ENCODE measurements at places on chromosomes 12 and 14. TPM values are rescaled to one million over a fixed set of nuclear protein-coding genes. Genes with fewer than 3 reads are reported as not detected.

GRCh38 chr12:123532808-123533649, 490 bp downstream of the RILPL1 start:
- H3K4me3 ChIP-seq = peak overlapping the region; percentile 78
- H3K27ac ChIP-seq = peak overlapping the region; percentile 69
- no peak for DNase-seq
- H3K4me1 ChIP-seq = peaks cover 16% of the 10 kb centered on the region
- peaks cover 2% of the 10 kb centered on the region for H3K36me3 ChIP-seq

The CLEC4D gene
- total RNA-seq = not detected

GRCh38 chr14:74882103-74882920, 596 bp downstream of the DLST start:
- H3K4me1 ChIP-seq = peaks cover 44% of the 10 kb centered on the region
- H3K27me3 ChIP-seq = no peaks in the 10 kb centered on the region
- H3K4me3 ChIP-seq = peak overlapping the region; percentile 99
- H3K27ac ChIP-seq = peak overlapping the region; percentile 93
- peak; percentile 87 for DNase-seq

The CLMN gene
- 1.1 TPM for total RNA-seq

The RGS6 gene
- total RNA-seq = 2.5 TPM

DNA sequence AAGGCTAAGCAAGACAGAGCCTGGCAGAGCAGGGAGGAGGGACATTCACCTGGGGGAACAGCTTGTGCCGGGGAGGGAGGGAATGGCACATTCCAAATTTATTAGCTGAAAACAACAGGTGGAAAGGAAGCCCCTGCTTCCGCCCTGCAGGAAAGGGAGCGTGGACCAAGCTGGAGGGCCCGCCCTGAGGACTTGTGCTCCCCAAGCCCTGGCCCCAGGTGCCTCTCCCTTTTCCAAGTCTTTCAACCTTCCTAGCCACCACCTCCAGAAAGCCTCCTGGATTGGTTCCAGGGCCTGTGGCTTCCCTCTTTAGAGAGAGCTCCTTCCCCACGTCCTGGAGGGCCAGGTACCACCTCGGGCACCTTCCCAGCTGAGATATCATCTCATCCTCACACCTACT, 2.7 kb downstream of the DEGS2 start:
- DNase-seq = no peak
- no peaks in the 10 kb centered on the region for H3K36me3 ChIP-seq
- no peaks in the 10 kb centered on the region for H3K4me1 ChIP-seq
- H3K27me3 ChIP-seq = peaks cover 31% of the 10 kb centered on the region

DNA sequence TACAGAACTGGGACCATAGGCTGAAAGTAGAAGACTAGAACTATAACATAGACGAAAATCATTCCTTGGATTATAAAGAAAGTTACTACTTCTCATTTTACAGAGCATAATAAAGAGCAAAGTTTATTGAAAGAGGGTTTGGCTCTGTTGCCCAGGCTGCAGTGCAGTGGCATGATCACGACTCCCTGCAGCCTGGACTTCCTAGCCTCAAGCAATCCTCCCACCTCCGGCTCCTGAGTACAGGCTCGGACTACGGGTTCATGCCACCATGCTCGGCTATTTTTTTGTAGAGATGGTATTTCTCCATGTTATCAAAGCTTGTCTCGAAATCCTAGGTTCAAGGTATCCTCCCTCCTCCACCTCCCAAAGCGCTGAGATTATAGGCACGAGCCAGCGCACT, 190.1 kb upstream of the FOXG1 start:
- H3K4me1 ChIP-seq = no peaks in the 10 kb centered on the region
- no peak overlapping the region for H3K27ac ChIP-seq
- H3K27me3 ChIP-seq = no peaks in the 10 kb centered on the region

- peak; percentile 86 for DNase-seq
- peaks cover 43% of the 10 kb centered on the region for H3K36me3 ChIP-seq
- peak within 1 kb of the TSS; percentile 68 for H3K4me3 ChIP-seq
- peak within 1 kb of the TSS; percentile 56 for H3K27ac ChIP-seq
- H3K27me3 ChIP-seq = peaks cover 5% of the 10 kb centered on the region
Measured at GRCh38 chr12:6647083-6647604, at the start of gene ACRBP. TSS of gene ACRBP (minus strand) at chr12:6647432. CDS start at chr12:6647366, 66 bp downstream.

The LYZ gene
- not detected for total RNA-seq

DNA sequence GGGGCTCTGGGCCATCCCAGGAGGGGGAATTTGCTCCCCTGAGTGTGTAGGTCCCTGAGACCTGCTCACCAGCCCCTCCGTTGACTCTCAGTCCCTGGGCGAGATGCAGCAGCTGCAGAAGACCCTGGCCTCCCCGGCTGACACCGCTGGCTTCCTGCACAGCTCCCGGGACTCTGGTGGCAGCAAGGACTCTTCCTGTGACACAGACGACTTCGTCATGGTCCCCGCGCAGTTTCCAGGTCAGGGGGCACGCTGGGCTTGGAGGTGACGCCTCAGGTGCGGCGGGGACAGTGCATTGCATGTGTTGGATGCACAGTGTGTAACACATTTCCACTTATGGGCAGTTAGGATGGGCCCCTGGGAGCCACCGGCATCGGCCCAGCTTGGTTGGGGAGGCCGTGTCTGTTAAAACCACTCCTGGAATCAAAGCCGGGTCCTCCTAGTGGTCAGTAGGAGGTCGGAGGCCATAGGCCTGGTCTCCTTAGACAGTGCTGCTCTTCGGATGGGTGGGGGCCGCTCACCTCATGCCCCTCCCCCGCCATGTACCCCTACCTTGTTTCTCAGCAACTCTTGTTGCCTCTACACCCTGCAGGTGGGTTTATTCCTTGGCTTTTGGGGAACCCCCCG, 17.1 kb upstream of the PUS1 start:
- no peak overlapping the region for H3K27ac ChIP-seq
- peaks cover 3% of the 10 kb centered on the region for H3K36me3 ChIP-seq
- no peak overlapping the region for H3K4me3 ChIP-seq

The PLEKHH1 gene
- 1.7 TPM for total RNA-seq

The P2RX2 gene
- total RNA-seq = not detected

The CLEC1B gene
- total RNA-seq = not detected

DNA sequence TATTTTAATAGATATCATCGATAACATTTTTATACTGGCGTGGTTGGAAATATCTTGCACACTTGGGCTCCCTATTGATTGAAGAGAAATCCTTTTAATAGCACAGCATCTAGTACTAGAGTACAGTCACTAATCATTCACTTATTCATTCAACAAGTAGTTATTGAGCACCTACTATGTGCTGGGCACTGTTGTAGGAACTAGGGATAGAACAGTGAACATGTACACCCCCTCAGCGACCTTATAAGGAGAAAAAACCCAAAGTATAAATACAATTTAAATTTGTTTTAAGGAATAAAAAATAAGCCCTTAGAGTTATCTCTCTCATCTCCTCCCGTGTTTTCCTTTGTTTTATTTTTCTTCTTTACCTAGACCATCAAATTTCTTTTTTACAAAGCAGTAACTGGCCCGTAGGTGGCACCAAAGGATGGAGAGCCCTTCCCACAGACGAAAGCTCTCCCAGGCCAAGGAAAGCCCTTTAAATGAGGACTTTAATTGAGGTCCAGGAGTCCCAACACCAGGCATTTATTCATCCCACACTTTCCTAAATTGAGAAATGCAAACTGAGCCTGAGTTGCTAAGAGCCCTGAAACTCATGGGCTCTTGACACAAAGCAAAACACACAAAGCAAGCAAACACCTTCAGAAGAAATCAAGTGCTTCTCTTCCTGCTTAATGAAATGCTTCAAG, 29.0 kb downstream of the PEBP1 start:
- no peaks in the 10 kb centered on the region for H3K27me3 ChIP-seq
- no peak for DNase-seq
- no peak overlapping the region for H3K4me3 ChIP-seq
- H3K36me3 ChIP-seq = peaks cover 55% of the 10 kb centered on the region

DNA sequence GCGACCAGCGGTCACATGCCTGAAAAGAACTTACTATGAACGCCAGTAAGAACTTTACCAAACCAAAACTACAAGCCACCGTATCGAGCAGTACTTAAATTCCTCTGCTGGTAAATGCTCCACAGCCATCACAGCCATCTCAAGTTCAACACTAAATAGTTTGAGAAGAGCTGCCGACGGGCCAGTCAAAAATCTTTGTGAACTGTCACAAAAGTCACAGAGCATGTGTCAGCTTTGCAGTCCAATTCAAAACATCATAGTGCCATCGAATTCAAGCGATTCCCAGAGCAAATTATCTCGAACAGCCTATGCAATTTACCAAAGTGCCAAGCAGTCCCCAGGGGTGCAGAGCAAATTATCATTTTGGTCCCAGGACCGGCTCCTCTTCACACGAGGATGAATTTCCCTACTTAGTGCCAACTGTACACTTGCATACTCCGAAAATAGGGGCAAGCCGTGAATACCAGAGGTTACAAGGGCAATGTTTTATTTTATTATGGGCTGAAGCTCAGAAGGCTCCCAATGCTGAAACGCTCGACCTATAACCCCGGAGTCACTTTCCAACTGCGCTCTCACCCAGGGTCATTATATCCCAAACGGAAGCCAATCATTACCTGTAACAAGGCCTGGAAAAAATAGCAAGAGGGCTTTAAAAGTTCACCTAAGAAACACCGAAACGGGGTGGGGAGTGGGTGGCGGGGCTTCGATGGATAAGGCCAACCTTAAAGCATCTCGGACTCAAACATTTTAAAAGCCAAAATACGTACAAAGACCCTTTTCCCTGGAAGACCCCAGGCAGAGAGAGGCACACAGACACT, 1.1 kb downstream of the LRP6 start:
- H3K36me3 ChIP-seq = no peaks in the 10 kb centered on the region
- H3K27ac ChIP-seq = no peak overlapping the region
- peaks cover 47% of the 10 kb centered on the region for H3K27me3 ChIP-seq
- H3K4me3 ChIP-seq = peak overlapping the region; percentile 89
- peak; percentile 66 for DNase-seq

The LDHB gene
- 1,607 TPM for total RNA-seq

DNA sequence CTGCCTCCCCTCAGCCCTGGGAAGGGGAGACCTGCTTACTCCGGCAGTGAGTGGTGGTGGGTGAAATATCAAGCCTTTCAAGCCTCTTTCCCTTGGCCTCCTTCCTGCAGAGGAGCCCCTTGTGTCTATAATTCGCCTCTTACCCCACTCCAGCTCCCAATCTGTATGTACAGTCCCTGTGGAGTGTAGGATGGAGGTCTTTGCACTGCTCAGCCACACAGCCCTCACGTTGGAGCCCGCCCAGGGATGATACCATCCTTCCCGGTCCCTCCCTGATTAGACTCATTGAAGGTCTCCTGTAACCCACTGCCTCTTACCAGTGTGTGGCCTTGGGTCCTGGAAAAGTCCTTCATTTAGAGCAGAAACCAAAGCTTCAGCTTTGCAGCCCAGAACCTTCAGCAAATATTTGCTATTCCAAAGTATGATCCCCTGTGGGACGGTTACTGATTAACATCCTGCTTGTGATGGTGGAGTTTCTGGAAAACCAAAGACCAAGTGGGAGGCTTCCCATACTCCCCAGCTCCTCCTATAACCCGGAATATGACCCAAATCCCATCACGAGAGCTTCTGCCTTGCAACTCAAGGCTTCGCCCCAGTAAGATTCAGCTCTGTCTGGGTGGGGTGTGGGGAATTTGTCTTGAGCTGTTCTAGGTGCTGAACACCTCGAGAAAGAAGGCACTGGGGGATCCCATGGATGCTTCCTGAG, at the start of gene SERPINA10:
Gene SERPINA10, minus strand, starts transcription at position 397 of the 706 bp plus-strand sequence. CDS start 2,675 bp downstream, outside the sequence.
- H3K4me3 ChIP-seq = no peak within 1 kb of the TSS
- H3K27me3 ChIP-seq = no peaks in the 10 kb centered on the region
- no peaks in the 10 kb centered on the region for H3K36me3 ChIP-seq
- H3K27ac ChIP-seq = no peak within 1 kb of the TSS
- no peaks in the 10 kb centered on the region for H3K4me1 ChIP-seq

The MLEC gene
- total RNA-seq = 149 TPM

The LRRIQ1 gene
- total RNA-seq = not detected

GRCh38 chr14:63854330-63854729, 1.5 kb downstream of the SYNE2 start:
- peaks cover 41% of the 10 kb centered on the region for H3K4me1 ChIP-seq
- H3K27ac ChIP-seq = peak overlapping the region; percentile 97
- H3K36me3 ChIP-seq = peaks cover 13% of the 10 kb centered on the region
- H3K4me3 ChIP-seq = peak overlapping the region; percentile 96
- peaks cover 10% of the 10 kb centered on the region for H3K27me3 ChIP-seq

Measured in activated CD4-positive, alpha-beta T cell treated with anti-CD3 and anti-CD28 coated beads, Interleukin-2, amount 10 ng/mL, durations not matched to agents 24 days and 14 days (primary cell).